ENCODE measurements at places on chromosomes 1 and 21. TPM values are rescaled to one million over a fixed set of nuclear protein-coding genes. Genes with fewer than 3 reads are reported as not detected.

GRCh38 chr1:165383067-165383466, 26.6 kb upstream of the LMX1A start:
- no peak for DNase-seq

The SMCP gene
- polyA plus RNA-seq, result not detected

The LAMB3 gene
- 48.7 TPM for polyA plus RNA-seq

The MTARC2 gene
- 83.4 TPM for polyA plus RNA-seq

The ACTN2 gene
- 3.2 TPM for polyA plus RNA-seq

The NBPF8 gene
- polyA plus RNA-seq, result 16.9 TPM

The BTBD19 gene
- 22.3 TPM for polyA plus RNA-seq

The KCNT2 gene
- polyA plus RNA-seq, result 5.2 TPM

GRCh38 chr1:40392221-40392620, 18.7 kb downstream of the SMAP2 start:
- no peak for DNase-seq

DNA sequence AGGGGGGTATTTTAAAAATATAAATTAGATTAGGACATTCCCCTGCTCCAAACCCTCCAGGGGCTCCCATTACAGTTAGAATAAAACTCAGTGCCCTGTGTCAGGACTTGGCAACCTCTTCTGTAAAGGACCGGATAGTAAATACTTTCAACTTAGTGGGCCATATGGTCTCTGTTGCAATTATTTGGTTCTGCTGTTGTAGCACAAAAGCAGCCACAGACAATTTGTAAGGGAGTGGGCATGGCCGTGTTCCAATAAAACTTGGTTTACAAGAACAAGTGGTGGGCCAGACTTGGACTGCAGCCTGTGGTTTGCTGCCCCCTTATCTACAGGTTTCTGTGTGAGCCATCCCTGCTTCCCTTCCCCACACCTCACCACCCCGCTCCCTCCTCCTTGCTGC, 92.0 kb downstream of the ACTL8 start:
- no peak for DNase-seq

The LRRC3 gene
- polyA plus RNA-seq, result 6.1 TPM

GRCh38 chr1:28601696-28602095, 9.6 kb downstream of the RAB42 start:
- DNase-seq, result no peak
